Activated CD4-positive, alpha-beta T cell treated with anti-CD3 and anti-CD28 coated beads, Interleukin-2, Interleukin-4, amounts not matched to agents 100 ng/mL and 50 ng/mL, durations not matched to agents 16 hours and 8 hours (primary cell): ENCODE measurements at places on chromosomes 1 and 21.

- DNase-seq, result no peak
Measured at GRCh38 chr1:98232678-98233077, 311.8 kb upstream of the DPYD start.

DNA sequence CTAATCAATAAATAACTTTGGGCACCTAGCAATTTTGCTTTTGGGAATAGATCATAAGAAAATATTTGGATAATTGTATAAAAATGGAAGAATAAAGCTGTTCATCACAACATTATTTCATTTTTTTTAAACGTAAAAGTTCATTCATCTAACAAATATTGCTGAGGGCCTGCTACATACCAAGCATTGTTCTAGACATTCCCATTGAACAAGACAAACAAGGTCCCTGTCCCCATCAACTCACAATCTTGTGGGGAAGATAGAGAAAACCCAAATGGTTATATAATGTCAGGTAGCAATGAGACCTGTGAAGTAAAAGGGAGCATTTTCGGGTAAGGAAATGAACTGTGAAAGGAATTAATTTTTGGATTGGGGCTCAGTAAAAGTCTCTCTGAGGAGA lies 54.0 kb upstream of the BEND5 start:
- DNase-seq, result no peak

- DNase-seq, result no peak
Measured at GRCh38 chr1:67969446-67969845, 81.0 kb downstream of the DIRAS3 start.

GRCh38 chr1:9069326-9070100 lies at the start of gene SLC2A5:
SLC2A5 (minus strand) TSS chr1:9069635; CDS start chr1:9069536, 99 bp downstream.
- no peak for DNase-seq

DNA sequence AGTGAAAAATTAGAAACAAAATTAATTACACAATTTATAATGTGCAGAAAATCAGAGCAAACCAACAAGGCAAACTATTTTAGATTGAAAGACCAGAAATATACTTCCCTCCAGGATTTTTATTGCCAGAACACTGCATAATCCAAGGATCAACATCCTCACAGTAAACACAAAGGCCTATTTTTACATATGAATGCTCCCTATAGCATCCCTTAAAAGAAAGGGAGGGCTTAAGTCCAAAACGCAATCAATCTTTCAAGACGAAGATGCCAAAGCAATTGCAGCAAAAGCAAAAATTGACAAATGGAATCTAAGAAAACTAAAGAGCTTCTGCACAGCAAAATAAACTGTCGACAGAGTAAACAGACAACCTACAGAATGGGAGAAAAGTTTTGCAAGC lies 18.6 kb upstream of the CHIA start:
- no peak for DNase-seq

DNA sequence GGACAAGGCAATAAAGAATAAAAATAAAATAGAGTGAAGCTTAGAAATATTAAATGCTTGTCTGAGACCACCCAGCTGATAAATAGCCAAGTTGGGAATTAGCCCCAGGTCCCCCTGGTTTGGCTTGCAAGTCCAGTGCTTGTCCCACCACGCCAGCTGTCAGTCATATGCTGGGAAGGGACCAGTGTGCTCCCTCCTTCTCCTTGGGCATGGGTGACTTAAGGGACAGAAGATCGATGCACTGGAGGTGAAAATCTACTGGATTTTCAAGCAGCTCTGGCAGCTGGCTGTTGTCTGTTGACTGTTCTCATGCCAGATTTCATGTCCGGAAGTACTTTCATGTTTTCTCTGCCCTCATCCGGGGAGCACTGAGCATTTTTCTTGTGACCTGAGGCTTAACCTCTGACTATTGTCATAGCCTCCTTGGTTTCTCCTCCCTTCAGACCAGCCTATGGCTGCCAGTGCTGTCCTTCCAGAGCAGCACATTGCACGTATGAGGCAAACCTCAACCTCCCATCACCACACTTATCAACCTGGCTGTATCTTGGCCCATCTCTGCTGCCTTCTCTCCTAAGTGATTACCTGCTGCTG lies 12.4 kb downstream of the LMOD1 start:
- DNase-seq, result no peak

GRCh38 chr1:48469616-48470480 lies 2.2 kb downstream of the SPATA6 start:
- DNase-seq, result no peak

GRCh38 chr1:55209247-55209646 lies 5.9 kb downstream of the USP24 start:
- DNase-seq, result no peak

GRCh38 chr1:210371916-210372315 lies 43.2 kb downstream of the HHAT start:
- DNase-seq, result no peak

- no peak for DNase-seq
Measured at GRCh38 chr1:43660355-43660754, 10.4 kb downstream of the KDM4A start.

GRCh38 chr1:26723013-26723991 lies 27.5 kb downstream of the ARID1A start:
- no peak for DNase-seq

- DNase-seq, result no peak
Measured at GRCh38 chr1:219791766-219792165, 136.6 kb downstream of the SLC30A10 start.

- DNase-seq, result no peak
Measured at GRCh38 chr1:199545780-199546179, 481.7 kb upstream of the NR5A2 start.

- DNase-seq, result no peak
Measured at GRCh38 chr1:204920967-204921366, 50.3 kb downstream of the NFASC start.

- DNase-seq, result peak; percentile 78
Measured at GRCh38 chr1:229186373-229187056, 84.4 kb upstream of the RAB4A start.

GRCh38 chr1:211908453-211908852 lies 77.9 kb upstream of the LPGAT1 start:
- DNase-seq, result no peak

DNA sequence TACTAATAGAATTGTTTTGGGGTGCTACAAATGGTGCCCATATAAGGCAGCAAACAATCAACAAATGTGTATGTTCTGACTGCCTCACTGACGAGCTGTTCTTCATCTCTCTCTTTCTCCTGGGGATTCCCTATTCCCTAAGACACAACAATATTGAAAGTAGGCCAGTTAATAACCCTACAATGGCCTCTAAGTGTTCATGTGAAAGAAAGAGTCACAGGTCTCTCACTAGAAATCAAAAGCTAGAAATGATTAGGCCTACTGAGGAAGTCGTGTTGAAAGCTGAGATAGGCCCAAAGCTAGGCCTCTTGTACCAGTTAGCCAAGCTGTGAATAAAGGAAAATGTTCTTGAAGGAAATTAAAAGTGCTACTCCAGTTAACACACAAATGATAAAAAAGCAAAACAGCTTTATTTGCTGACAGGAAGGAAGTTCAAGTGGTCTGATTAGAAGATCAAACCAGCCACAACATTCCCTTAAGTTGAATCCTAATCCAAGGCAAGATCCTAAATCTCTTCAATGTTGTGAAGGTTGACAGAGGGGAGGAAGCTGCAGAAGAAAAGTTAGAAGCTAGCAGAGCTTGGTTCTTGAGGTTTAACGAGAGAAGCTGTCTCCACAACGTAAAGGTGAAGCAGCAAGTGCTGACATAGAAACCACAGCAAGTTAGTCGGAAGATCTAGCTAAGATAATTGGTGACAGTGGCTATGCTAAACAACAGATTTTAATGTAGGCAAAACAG lies 26.3 kb downstream of the ATP2B4 start:
- peak; percentile 86 for DNase-seq

- no peak for DNase-seq
Measured at GRCh38 chr1:207268753-207269511, 52.5 kb upstream of the CD55 start.

- no peak for DNase-seq
Measured at GRCh38 chr1:24101796-24102586, 9.9 kb downstream of the MYOM3 start.

- DNase-seq, result no peak
Measured at GRCh38 chr1:218565377-218565776, 220.2 kb downstream of the TGFB2 start.

DNA sequence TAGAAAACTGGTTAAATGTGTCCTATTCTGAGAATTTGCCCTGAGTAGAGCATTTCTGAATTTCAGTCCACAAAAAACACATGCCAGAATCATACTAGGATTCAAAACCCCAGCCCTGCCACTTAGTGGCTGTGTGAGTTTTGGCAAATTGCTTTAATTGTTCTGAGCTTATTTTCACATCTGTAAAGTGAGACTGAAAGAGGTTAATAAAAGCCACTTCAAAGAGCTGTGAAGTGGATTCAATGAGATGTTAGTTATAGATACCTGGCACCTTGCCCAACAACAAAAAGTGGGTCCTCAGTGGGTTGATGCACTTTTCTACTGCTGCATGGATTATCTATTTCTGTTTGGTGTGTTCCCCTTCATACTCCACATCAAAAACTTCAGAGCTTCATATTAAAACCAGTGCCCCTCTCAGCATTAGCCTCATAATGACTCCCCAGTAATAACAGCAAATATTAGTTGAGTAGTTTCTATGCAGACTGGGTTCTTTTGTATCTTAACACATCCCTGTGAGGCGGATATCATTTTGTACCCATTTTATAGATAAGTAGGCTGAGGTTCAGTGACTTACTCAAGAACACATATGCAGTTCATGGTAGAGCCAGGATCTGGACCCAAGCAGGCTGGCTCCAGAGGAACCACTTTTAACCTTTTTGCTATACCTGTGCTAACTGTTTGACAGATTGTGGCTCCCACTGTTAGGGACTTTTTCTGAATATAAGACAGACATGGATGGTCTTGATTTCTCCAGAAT lies 14.2 kb upstream of the ADORA3 start:
- DNase-seq, result peak; percentile 60

DNA sequence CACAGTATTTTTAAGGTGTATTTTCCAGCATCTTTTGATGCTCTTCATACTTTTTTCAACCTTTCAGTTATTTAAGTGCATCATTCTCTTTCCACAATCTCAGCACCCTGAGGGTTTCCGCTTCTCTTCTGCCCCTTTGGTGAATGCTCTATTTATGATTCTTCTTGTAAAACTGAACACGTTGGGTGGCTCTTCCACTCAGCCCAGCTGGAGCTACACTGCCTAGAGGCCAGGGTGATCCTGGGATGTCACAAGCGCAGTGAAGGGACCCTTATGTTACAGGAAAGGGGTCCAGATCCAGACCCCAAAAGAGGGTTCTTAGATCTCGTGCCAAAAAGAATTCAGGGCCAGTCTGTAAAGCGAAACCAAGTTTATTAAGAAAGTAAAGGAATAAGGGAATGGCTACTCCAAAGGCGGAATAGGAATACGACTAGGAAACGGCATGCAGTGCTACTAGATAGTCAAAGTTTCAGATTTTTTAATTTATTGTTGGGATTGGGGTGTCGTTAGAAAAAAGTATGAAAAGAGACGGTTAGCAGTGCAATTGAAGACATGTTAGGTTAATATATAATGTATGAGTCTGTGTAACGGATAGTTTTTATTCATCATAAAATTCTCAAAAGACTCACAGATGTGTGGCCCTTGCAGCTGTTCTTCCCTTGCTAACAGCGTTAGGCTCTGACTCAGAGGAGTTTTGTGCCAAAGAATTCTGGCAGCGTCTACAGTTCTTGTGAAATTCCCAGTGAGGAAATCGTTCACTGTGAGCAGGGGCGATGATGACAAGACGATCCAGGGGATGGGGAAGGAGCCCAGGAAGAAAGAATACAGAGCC lies 14.4 kb upstream of the ERVH48-1 start:
- no peak for DNase-seq

DNA sequence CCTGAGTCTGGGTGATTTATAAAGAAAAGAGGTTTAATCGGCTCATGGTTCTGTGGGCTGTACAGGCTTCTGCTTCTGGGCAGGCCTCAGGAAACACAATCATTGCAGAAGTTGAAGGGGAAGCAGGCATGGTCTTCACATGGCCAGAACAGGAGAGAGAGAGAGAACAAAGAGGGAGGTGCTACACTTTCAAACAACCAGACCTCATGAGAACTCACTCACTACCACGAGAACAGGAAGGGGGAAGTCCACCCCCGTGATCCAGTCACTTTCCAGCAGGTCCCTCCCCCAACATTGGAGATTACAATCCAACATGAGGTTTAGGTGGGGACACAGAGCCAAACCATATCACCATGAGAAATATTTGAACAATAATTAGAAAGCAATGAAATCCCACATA lies 222.9 kb downstream of the FAM72C start:
- DNase-seq, result no peak

GRCh38 chr21:45945066-45945867 lies 36.3 kb upstream of the COL6A1 start:
- no peak for DNase-seq

GRCh38 chr1:161827786-161828185 lies 61.7 kb downstream of the ATF6 start:
- no peak for DNase-seq

GRCh38 chr1:164664127-164664526 lies 105.1 kb downstream of the PBX1 start:
- no peak for DNase-seq

DNA sequence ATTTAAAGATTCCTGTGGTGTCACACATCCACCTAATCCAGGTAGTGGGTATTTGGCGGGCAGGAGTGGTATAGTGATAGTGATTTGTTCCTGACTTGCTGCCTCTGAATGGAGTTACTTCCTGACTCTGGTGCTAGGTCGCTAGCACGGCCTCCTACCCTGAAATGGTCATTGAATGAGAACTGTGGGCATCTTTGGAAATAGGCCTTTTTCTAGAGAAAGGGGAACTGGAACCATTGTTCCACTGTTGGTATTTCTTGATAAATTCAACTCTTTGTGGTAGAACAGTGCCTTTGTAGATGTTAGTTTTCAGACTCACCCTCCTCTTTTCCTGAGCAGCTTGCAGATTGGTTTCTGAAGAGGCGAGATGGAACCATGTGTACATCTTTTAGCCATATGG lies 1.5 kb downstream of the QSOX1 start:
- no peak for DNase-seq

DNA sequence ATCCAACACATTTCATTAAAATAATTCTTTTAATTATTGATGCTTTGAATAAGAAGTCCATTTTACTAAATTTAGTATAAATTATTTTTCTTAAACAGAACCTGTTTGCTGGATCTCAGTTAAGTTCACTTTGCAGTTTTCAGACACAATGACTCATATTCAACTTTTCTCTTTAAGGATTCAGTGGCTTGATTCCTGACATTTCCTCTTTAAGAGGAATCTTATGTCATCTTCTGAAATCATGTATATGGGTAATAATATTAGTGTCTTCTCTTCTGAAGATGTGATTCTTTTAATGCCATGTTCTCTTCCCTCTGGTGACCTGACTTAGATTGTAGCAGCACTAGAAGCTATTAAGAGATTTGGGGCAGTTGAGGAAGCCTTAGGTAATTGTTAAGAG lies 12.6 kb downstream of the CREG1 start:
- no peak for DNase-seq

GRCh38 chr1:184457500-184457899 lies 70.7 kb downstream of the C1orf21 start:
- no peak for DNase-seq

- DNase-seq, result peak; percentile 27
Measured at GRCh38 chr1:21647431-21648351, 21.5 kb downstream of the RAP1GAP start.

GRCh38 chr1:191831572-191831971 lies 326.7 kb upstream of the RGS18 start:
- no peak for DNase-seq

GRCh38 chr1:4404854-4405590 lies 249.4 kb upstream of the AJAP1 start:
- no peak for DNase-seq

GRCh38 chr21:41830764-41831452 lies 48.2 kb downstream of the PRDM15 start:
- DNase-seq, result no peak
